Left renal cortex interstitium (tissue), 4 donors: ENCODE measurements at places on chromosomes 3 and 15. TPM values are rescaled to one million over a fixed set of nuclear protein-coding genes. Genes with fewer than 3 reads are reported as not detected.

Gene MIX23
- polyA plus RNA-seq: 54.1 TPM

Gene TRIM42
- not detected for polyA plus RNA-seq

Gene GXYLT2
- 13.2 TPM for polyA plus RNA-seq

Gene EIF5A2
- polyA plus RNA-seq: 9.1 TPM

Gene ITIH4
- 11.0 TPM for polyA plus RNA-seq

Gene KIF15
- 22.0 TPM for polyA plus RNA-seq

Gene UBXN7
- polyA plus RNA-seq: 32.8 TPM

Gene PTPRG
- polyA plus RNA-seq: 75.4 TPM

Gene TM4SF18
- polyA plus RNA-seq: 20.9 TPM

Gene ALPK3
- 13.3 TPM for polyA plus RNA-seq

Gene SNRPN
- 198 TPM for polyA plus RNA-seq

Gene RCN2
- polyA plus RNA-seq: 244 TPM

Gene MESP2
- polyA plus RNA-seq: 0.34 TPM

Gene BRK1
- polyA plus RNA-seq: 228 TPM

Gene RASL12
- polyA plus RNA-seq: 7.4 TPM

Gene ADAMTS9
- polyA plus RNA-seq: 111 TPM

Gene SKIL
- 40.7 TPM for polyA plus RNA-seq

Gene KNG1
- 109 TPM for polyA plus RNA-seq

Gene THUMPD3
- 50.0 TPM for polyA plus RNA-seq

Gene ACAN
- 2.2 TPM for polyA plus RNA-seq

Gene C2CD4A
- 0.35 TPM for polyA plus RNA-seq

Gene WDR93
- 3.1 TPM for polyA plus RNA-seq

Gene DAZL
- not detected for polyA plus RNA-seq

Gene TCTA
- polyA plus RNA-seq: 31.8 TPM

Gene IQCF5
- not detected for polyA plus RNA-seq

Gene ZPLD1
- polyA plus RNA-seq: 0.59 TPM

Gene TOPAZ1
- not detected for polyA plus RNA-seq

Gene ZNF860
- 2.7 TPM for polyA plus RNA-seq

Gene TRANK1
- polyA plus RNA-seq: 6.5 TPM

Gene RPUSD2
- 14.3 TPM for polyA plus RNA-seq

Gene UTS2B
- 1.4 TPM for polyA plus RNA-seq

Gene SEMA3F
- polyA plus RNA-seq: 101 TPM

Gene GPR149
- polyA plus RNA-seq: not detected

Gene MYNN
- polyA plus RNA-seq: 26.2 TPM

Gene GREM1
- 7.2 TPM for polyA plus RNA-seq

Gene GNAT1
- polyA plus RNA-seq: not detected

Gene POMGNT2
- polyA plus RNA-seq: 20.9 TPM

Gene BFSP2
- polyA plus RNA-seq: 0.56 TPM
